Brain pericyte (primary cell): ENCODE measurements at places on chromosomes 7 and 10.

GRCh38 chr7:28804990-28805389 is 153.1 kb downstream of the TRIL start:
- DNase-seq = no peak

GRCh38 chr10:124414076-124414475 is 4.6 kb downstream of the OAT start:
- no peak for DNase-seq

- DNase-seq = no peak
Observed at GRCh38 chr7:27705200-27705594, 34.8 kb upstream of the TAX1BP1 start.

- DNase-seq = no peak
Observed at GRCh38 chr10:101493782-101494281, 94.2 kb downstream of the POLL start.

- no peak for DNase-seq
Observed at GRCh38 chr7:36232971-36233550, 80.0 kb downstream of the EEPD1 start.

- DNase-seq = no peak
Observed at GRCh38 chr7:126302639-126303038, 950.1 kb downstream of the GRM8 start.
